ENCODE measurements at places on chromosomes 11 and 22. TPM values are rescaled to one million over a fixed set of nuclear protein-coding genes. Genes with fewer than 3 reads are reported as not detected.

ASPHD2 gene
- total RNA-seq = 18.4 TPM

PLCB3 gene
- 9.2 TPM for total RNA-seq

GSTT2B gene
- 4.1 TPM for total RNA-seq

DNA sequence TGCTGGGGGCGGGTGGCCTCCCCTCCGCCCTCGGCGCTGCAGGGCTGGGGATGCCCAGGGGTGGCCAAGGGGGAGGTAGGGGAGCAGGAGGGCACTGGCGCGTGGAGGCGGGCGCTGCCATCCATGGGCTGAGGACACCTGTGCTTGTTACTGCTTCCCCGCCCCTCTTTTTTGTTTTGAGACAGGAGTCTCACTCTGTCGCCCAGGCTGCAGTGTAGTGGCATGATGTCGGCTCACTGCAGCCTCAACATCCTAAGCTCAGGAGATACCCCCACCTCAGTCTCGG lies 683 bp upstream of the FADS3 start:
- no peak for DNase-seq

GRCh38 chr11:59206635-59207034 lies 6.1 kb downstream of the MPEG1 start:
- no peak for DNase-seq

DNA sequence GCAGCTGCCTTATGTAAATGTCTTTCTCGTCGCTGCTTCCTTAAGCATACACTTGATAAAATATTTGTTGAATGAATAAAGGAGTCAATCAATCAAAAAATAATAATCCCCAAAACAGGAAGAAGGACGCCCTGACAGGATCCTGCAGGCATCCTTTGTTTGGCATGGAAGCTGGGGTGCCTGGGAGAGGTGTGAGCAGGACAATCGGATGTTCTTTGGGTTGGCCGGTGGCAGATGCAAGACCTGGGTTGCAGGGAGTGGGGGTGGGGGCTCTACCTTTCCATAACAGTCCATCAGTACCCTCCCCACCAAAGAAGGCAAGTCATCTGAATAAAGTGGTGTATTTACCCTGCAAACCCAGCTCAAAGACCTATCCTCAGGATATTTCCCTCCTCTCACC lies 1.4 kb upstream of the SHANK2 start:
- DNase-seq = no peak

- DNase-seq = no peak
Observed at GRCh38 chr11:20059587-20060021, 100.7 kb downstream of the DBX1 start.

- DNase-seq = no peak
Observed at GRCh38 chr11:10394229-10395101, 60.6 kb upstream of the AMPD3 start.
